ENCODE measurements at places on chromosomes 16 and 17.

- DNase-seq: no peak
Measured at GRCh38 chr16:58464916-58465731, 34.8 kb upstream of the NDRG4 start.

DNA sequence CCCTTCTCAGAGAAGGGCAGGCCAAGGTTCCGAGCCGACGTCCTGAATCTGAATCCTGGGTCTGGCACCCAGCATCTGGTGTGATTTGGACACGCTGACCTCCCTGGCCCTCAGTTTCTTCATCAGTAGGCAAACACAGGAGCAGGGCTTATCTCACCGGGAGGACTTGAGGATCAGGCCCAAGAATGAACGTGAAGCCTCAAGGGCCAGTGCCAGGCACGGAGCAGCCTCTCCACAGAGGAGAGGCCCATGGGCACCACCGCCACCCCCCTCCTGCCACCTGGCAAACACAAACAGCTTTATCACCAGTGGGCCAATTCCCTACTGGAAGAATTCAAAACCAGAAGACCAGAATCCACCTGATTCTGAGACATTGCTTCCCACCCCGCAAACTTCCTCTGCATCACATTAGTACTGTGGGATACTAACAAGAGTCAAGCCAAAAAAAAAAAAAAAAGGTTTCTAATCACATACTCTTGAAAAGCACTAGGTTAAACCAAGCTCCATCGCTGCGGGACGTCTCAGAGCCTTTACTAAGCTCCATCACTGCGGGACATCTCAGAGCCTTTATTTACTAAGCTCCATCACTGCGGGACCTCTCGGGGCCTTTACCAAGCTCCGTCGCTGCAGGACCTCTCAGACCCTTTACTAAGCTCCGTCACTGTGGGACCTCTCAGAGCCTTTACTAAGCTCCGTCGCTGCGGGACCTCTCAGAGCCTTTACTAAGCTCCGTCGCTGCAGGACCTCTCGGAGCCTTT lies 68.0 kb upstream of the DOC2B start:
- no peak for DNase-seq

- no peak for DNase-seq
Measured at GRCh38 chr17:49409066-49409465, 5.6 kb downstream of the PHB1 start.

GRCh38 chr16:57639172-57639887 lies 10.9 kb downstream of the ADGRG1 start:
- DNase-seq: no peak

DNA sequence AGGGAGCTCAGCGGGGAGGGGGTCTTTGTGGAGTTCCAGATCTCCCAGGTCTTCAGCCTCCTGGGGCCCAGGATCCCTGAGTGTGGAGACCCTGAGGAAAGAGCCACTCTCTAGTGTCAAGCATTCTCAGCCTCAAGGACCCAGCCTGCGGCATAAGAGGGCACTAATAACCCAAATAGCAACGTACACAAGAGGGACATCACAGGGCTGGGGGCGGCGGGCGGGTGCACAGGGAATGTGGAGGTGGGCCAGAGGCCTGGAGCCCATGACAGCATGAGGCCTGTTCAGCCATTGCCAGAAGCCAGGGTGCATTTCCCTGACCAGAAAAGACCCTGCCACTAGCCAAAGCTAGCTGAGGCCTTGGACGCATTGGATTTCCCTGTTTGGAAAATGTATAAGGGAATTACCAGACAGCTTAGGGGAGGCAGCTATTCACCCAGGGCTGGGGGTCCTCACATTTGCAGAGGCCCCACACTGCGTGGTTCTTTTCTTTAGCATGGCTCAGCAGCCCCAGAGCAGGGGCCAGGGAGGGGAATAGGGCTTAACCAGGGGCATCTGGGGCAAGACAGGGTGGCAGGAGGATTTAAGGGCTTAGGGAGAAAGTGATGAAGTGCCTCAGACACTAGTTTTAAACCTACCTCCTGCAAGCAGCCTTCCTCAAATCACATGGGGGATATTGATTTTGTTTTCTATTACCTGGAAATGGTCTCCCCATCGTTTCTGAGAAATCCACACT lies 13.5 kb upstream of the ALOX15B start:
- no peak for DNase-seq

DNA sequence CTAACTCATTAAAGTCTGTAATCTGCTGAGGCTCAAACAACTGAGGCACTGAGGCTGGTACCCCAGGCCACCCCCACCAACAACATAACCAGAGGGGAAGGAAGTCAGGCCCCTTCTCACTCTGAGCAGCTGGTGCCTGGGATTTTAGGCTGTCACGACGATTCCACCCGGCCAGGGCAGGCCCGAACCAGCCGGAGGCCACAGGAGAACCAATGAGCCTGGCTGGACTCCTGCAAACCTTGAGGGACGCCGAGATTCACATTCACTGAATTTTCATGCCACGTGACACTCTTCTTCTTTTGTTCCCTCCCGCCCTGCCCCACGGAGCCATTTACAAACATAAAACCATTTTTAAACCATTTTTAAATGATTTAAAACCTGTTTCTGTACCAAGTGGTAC lies 48.1 kb downstream of the RPH3AL start:
- DNase-seq: no peak

GRCh38 chr17:68248199-68248825 lies 469 bp downstream of the AMZ2 start:
- no peak for DNase-seq

DNA sequence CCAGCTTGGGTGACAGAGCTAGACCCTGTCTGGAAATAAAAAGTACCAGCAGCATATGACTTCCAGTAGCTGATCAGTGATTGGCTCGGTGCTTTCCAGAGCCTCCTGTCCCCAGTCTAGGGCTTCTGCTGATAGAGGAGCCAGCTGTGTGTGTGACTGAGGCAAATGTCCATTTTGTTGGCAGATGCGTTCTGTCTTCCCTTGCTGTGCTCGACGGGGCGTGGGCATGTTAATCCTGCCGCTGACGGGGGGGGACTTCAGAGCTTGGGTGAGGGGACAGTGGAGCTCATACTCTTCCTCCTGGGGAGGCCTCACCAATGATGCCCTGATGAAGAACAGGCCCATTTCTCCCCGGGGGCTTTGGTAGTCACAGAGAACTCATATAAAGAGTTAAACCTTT lies 14.6 kb downstream of the KCTD2 start:
- no peak for DNase-seq

DNA sequence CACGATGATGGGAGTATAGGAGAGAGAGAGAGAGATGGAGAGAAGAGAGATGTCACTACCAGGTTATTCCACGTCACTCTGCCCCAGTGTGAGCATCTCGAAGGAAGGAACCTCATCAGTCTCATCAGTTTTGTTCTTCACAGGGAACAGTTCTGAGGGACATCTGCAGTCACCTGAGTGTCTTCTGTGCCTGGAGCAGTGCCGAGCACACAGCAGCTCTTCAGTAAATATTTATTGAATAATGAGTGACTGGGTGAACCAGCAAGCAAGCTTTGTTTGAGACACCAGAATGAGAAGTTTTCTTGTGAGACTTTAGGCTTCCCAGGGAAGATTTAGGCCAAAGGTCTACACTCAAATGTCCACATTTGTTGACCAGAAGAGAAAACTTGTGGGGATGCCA lies 142.4 kb upstream of the IRX3 start:
- no peak for DNase-seq

GRCh38 chr16:17327664-17328335 lies 143.0 kb downstream of the XYLT1 start:
- DNase-seq: no peak

GRCh38 chr17:78981010-78981888 lies 1.5 kb upstream of the LGALS3BP start:
- no peak for DNase-seq

DNA sequence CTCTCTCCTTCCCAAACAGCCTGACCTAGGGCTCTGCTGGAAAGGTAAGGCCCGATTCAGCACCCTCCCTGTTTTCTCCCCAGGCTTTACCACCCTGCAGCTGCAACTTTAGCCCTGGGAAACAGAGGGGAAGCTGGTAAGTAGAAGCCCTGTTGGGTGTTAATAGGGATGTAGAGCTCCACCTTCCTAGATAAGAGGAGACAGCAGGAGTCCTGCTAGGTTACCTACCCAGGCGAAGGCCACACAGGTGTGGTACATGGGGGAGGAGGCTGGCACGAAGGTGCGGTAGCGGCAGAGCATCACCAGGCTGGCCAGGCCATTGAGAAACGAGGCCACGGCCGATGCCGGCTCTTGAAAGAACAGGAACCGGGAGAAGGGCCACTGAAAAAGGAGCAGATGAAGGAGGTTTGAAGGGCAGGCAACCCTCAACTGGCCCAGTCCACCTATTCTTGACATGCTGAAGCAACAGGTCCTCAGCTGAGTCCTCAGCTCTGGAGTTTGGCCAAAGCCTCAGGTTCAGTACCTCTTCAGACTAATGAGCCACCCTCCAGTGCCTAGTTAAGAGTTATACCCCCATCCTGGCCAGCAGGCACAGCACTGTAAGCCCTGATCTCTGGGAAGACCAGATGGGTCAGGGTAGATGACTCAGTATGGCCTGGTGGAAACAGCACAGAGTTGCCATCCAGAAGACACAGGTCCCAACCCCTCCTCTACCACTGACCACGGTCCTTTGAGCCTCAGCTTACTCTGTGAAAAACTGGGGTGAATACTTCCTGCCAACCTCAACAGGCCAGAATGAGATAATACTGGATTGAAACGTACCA lies 3.3 kb downstream of the PGAP3 start:
- no peak for DNase-seq

DNA sequence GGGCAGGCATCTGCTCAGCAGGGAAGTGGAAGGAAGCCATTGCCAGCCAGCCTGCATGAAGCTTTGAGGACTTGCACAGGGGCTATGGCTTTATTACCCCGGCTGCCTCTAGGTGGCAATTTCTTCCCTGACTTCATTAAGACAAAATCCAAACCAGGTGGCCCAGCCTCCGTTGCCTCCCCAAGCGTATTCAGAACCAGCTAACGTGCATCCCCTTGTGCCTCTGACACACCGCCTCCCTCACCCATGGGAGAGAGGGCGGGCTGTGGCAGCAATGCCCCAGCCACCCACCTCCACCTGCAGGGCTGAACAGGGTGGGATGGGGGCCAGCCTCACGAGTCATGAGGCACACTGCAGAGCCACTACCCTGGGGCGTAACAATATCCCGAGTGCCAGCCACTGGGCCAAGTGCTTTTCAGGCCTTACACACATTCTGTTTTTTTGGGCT lies 6.8 kb downstream of the KIFC3 start:
- DNase-seq: no peak

- no peak for DNase-seq
Measured at GRCh38 chr17:76022285-76022684, 4.8 kb downstream of the EVPL start.

DNA sequence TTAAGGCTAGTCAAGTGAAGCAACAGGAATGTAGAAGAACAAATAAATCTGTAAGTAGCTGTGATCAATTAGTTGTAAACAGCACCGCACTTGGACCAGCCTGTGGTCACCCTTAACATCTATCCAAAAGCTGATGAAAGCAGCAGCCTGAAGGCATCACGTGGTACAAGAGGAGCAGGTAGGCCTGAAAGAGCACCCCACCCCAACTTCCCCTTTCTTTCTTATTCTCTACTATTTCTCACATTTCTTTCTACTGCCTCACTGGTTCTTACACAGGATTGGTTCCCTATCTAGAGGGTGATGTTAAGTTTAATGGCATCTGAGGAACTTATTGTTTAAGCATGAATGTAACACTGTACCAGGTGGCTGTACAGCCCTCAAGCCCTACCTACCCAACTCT lies 42.6 kb upstream of the CLEC18B start:
- DNase-seq: no peak

DNA sequence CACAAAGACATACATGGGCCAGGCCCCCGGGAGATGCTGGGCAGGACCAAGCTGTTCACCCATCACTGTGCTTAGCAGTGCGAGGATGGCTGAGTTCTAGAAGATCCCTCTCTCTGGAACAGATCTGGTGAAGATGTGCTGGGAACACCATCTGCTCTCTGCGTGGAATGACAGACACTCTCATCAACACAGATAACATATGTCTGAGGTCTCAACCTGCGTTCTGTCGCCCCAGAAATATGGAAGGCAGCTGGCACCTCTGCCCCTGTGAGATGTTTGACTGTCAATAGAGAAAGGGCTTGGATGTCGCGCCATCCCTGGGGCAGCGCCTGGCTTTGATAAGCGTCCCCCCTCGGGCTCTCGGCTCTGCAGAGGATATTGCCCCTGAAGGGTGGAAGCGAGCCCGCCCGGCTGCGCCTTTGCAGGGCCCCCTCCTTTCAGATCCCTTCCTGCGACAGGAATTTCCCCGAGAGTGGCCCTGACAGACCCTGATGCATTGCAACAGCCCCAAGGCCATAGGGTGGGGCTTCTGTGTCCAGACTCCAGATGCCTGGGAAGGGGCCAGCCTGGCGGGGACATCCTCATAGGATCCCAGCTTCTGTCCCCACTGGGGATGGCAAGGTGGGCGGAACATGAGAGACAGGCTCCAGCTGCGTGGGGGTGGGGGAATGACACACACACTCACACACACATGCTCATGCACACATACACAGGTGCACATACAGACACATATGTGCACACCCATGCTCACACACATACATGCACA lies 86.9 kb upstream of the ZNF469 start:
- DNase-seq: no peak

DNA sequence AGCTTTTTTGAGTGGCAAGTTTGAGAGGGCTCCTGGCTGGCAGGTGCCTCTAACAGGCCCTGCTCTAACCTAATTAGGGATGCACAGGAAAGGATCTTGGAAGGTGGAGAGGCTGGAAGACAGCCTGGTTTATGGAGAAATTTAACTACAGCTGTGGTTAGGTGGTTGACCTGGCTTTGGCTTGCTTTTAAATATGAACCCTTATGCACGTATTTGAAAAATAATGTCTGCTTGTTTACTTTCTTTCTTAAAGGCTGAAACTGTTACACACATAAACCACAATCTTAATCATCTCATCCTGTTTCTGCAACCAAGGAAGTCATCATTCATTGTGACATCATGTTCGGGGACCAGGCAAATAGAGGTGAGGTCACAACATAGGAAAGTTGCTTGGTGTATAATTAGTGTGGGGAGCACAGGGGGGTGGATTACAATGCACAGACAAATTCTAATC lies 23.1 kb upstream of the DHRS13 start:
- no peak for DNase-seq

- DNase-seq: no peak
Measured at GRCh38 chr16:8776129-8776584, 21.3 kb downstream of the TMEM186 start.

GRCh38 chr16:89863741-89864526 lies 9.5 kb upstream of the TCF25 start:
- DNase-seq: no peak

- DNase-seq: no peak
Measured at GRCh38 chr16:88681084-88681680, 5.1 kb downstream of the SNAI3 start.

Data from stimulated activated CD4-positive, alpha-beta T cell treated with anti-CD3 and anti-CD28 coated beads, Interleukin-1b, Interleukin-23, amount 100 ng/mL, for 4 hours (primary cell).